ENCODE measurements at places on chromosomes 3 and 15.

DNA sequence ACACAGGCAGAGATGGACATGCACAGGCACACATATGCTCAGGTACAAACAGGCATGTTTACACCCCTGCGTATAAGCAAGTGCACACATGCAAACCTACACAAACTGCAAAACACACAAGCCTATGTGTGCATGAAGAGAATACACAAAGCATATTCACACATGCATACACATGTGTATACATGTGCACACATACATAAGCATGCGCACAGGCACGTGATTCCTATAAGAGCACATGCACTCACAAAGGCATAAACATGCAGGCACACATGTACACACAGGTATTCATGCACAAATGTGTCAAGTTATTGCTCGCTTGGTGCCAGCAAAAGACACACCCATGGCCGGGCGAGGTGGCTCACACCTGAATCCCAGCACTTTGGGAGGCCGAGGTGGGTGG lies 1.4 kb upstream of the GNAT1 start:
- DNase-seq, result no peak

- no peak for DNase-seq
These were observed 4.8 kb downstream of the ADAMTSL3 start for GRCh38 chr15:83658430-83659416.

DNA sequence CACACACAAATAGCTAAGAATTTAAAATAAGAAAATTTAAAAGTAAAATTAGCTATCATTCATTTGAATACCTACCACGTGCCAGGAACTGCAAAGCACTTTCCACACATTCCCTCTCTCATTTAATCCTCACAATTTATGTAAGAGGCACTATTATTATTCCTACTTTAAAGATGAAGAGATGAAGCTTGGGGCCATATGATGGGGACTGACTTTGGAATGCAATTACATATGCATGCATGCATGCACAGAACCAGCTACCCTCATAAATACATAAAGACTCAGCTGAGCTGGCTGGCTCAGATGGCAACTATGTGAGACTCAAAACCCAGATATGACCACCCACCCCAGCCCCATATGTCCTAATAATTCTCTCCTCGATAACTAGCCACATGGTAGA lies 31.7 kb upstream of the THUMPD3 start:
- no peak for DNase-seq

DNA sequence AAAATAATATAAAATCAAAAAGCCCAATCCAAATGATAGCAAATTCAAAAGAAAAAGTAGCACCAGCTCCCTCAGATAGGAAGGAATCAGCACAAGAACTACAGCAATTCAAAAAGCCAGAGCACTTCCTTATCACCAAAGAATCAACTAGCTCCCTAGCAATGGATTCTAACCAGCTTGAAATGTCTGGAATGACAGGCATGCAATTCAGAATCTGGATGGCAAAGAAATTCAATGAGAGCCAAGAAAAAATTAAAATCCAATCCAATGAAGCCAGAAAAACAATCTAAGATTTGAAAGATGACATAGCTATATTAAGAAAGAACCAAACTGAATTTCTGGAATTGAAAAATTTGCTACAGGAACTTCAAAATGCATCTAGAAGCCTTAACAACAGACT lies 1334.4 kb upstream of the ALCAM start:
- DNase-seq, result no peak

GRCh38 chr3:50194128-50194902 lies 2.9 kb downstream of the GNAT1 start:
- no peak for DNase-seq

DNA sequence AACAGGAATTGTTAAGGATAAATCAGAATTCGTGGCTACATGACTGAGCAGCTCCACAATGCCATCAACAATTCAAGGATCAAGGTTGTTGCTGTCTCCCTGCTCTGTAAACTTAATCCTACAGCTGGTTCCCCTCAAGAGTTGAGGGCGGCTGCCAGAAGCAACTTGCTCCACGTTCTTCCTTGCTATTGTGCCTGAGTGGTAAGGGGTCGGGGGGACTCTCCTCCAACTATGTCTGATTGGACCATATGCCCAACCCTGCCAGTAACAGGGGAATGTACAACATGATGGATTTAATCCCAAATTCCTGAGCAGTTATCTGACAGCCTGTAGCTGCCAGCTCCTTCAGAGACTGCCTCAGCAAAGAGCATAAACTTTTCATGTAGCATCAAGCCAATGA lies 37.9 kb upstream of the MECOM start:
- no peak for DNase-seq

GRCh38 chr3:192422321-192422996 lies 304.9 kb downstream of the FGF12 start:
- no peak for DNase-seq

GRCh38 chr3:115279939-115280338 lies 132.9 kb upstream of the ZBTB20 start:
- no peak for DNase-seq

DNA sequence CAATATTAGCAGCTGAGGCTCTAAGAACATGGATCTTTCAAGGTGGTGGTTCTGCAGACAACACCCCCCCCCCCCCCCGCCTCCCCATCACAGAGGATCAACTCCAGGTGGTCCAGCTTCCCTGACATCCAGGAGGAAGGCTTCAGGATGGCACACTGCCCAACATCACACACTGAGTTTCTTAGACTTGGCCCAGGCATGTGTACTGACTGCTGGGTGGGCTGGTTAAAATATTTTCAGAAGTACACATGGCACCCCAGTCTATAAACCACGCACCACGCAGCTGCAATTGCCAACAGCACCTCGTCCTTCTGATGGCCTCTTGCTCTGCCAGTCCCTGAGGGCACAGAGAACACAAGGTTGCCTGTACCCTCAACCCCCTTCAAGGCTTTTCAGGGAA lies 22.1 kb downstream of the SRPRB start:
- DNase-seq, result no peak

- no peak for DNase-seq
These were observed 63.7 kb downstream of the GPR176 start for GRCh38 chr15:39856357-39856756.

DNA sequence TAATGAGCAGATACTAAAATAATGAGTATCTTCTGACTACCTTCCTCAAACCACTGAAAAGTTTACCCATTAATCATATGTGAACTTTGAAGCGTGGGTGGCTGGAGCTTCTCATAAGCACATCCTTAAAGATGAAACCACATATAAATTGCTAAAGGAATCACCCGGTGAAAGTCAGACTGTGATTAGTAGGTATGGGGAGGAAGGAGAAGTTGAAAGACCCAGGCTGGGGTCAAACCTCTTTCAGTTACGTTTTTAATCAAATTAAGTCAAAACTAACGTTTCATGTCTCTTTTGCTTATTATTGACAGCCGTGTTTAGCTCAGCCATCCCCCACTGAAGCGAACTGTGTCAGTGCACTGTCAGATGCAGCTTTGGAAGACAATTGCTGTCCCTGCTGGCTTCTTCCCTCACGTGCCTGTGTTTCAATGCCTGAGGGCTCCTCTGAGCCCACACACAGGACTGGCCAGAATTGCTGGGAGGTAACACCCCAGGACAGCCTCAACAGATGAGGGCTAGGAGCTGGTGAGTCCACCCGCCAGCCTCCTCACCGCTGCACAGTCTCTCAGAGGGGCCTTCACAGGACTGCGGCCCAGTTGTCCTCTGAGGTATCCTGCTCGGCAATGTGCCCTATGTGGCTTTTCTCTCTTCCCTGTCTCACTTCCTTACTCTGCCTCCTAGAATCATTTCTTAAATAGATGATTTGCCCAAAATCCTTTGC lies 29.3 kb upstream of the SH3BP5 start:
- DNase-seq, result no peak

DNA sequence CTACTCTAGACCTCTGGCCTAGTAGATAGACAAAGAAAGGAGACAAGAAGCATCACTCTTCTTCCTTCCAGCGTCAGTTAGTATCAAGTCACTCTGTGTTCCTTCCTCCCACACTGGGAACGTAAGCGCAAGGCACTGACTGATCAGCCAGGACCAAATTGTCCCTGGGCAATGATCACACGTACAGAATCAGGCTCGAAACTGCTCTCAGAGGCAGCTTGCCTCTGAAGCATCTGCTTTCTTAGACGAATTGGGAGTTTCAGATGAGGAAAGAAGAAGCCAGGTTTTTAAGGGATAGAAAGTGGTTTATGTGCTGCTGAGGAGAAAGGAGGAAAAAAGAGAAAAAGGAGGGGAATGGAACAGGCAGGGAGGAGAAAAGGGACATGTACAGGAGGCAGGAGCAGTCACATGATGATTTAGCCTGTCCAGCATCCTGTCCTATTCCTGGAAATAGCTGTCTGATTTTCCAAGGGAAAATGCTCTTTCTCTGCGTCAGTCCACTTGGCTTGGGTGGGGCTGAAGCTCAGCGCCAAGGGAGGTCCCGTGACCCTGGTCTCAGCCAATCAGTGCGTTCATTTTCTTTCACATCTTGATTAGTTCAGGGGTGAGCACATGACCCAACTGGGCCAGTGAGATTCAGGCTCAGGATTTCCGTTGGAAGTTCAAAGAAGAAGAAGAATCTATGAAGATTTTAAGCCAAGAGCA lies 102.0 kb upstream of the PRICKLE2 start:
- DNase-seq, result no peak

GRCh38 chr3:81462921-81463320 lies 298.5 kb downstream of the GBE1 start:
- no peak for DNase-seq

DNA sequence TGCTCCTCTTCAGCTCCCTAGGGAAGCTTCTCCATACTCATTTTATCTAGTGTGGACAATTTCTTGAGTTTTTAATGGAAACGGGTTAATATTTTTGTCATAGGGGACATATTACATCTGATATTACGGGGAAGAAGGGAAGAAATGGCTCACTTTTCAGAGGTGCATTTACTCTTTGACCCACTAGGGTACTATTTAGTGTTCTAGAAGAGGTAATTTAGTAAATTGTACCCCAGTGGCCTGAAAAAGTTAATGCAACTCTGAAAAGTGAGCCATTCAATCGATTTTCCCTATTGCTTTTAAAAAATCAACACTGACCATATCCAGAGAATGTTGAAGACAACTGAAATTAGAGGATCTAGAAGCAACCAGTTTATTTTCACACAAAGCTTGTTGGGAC lies 71.2 kb downstream of the MAP2K5 start:
- DNase-seq, result no peak

DNA sequence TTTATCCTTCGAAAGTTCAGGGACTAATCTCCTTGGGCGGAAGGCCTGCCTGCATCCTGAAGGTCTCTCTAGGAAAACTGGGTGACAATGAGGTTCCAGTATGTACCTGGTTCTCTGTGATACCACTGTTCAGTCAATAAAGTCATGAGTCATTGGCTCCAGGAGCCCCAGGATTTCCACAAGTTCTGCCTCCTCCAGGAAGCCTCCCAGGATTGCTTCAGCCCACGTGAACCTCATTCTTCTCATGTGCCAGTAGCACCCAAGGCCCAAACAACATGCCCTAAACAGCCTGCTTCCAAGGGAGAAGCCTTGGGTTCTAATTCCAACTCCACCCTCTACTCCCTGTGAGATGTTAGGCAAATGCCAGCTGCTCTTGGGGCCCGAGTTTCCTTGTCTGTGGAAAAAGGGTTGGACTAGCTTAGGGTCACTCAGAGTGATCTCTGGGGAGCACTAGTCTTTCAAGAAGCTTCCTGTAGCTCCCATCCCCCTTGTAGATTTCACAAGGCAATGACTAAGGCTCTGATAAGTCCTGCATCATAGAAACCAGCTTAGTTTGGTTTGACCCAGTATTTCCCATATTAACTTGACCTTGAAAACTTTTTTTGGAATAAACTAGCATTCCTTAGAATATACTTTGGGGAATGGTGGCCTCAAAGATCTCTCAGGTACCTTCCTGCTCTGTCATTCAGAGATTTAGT lies 118.3 kb upstream of the ATP2B2 start:
- no peak for DNase-seq

DNA sequence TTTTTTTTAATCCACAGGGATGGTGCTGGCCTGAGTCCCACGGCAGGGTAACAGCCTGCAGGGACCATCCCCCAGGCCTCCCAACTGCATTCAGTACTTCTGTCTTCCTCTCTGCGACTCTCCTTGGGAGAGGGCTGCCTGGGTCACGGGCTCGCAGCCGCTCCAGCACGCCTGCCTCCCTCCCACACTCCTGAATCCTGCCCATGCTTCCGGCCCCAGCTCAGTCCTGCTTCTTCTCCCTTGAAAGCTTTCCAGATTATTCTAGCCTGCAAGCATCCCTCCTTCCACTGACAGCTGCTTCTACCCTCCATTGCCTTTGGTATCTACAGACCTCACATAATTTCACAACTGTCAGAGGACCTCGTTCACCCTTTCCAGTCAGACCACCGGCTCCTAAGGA lies 32.4 kb downstream of the MEGF11 start:
- DNase-seq, result no peak

DNA sequence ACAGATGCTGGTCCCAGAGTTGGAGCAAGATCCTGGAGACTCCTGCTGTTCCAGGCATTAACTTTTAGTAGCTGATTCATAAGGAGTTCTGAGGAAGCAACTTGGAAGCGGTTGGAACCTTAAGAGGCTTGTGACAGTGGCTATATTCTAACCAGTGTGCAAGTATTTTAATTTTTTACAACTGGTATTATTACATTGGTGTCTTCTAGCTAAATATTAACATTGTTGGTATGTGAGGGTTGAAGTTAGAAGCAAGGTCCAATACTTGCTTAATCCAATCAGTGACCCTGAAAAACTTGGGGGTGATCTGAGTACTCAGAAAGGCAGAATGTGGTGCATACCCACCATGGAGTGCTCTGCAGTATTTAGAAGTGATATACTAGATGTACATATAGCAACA lies 1.5 kb upstream of the OR4F15 start:
- DNase-seq, result no peak

DNA sequence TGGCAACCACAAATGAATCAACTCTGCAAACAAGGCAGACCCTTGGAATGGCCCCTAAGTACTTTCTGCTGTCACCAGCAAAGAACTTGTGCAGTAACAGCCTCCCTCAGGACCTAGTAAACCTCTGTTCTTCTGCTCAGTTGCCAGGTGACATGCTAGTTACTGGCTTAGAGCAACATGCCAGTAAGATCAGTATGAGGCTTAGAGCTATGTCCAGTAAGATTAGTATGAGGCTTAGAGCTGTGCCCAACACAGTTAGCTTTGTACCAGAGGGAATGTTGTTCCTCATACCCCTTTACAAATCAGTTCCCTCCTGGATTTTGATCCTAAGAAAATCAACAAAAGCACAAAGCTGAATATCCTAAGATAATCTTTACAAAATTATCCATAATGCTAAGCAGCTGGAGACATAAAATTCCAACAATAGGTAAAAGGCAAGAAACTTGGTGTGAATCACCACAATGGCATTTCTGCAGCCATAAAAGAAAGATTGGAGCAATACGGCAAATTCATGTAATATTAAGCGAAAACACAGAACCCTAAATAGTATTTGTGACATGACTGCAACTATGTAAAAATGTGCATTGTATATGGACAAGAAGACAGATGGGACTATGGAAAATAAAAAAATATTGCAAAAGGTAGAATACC lies 107.3 kb upstream of the LPP start:
- DNase-seq, result no peak

- no peak for DNase-seq
These were observed 255.7 kb upstream of the WNT5A start for GRCh38 chr3:55742832-55743136.

Data from SW480 (cell line).